ENCODE measurements at places on chromosomes 11 and 22.
A peak's percentile ranks its signal among the peaks of the same experiment; 100 is the strongest.

DNA sequence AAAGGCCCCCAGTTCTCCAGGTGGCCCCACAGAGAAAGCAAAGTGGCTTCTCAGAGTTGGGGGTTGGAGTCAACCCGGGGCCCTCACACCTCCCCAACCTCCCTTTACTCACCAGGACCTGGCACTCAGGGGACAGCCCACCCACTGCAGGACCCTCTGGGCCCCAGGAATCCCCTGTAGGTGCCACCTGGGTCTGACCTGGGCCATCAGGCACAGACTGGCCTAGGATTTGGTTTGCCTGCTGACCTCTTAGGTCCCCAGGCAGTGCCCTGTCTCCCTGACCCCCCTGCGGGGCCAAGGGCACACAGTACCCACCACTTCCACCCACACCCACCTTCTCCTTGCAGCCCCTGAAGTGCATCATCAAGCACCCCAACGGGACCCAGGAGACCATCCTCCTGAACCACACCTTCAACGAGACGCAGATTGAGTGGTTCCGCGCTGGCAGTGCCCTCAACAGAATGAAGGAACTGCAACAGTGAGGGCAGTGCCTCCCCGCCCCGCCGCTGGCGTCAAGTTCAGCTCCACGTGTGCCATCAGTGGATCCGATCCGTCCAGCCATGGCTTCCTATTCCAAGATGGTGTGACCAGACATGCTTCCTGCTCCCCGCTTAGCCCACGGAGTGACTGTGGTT is 16.0 kb downstream of the POLR3H start:
- no peak for DNase-seq

GRCh38 chr22:38601221-38601764 is 31.3 kb upstream of the DMC1 start:
- no peak for DNase-seq

DNA sequence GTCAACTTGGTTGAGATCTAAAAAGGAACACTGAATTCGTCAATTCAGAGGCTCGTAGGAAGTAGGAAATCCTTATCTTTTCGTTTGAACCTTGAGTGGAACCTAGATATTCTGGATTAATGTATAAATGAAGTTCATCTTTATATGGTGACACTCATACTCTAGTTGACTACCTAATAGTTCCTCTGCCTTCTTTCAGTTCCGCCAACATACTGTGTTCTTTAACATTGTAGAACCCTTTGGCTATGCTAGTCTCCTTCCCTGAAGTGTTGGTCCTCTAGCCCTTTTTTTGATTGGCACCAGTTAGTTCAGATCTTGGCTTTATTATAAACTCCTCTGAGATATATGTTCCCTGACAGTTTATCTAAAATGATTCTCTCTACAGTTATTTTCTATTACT is 1.5 kb downstream of the ATM start:
- no peak for DNase-seq

DNA sequence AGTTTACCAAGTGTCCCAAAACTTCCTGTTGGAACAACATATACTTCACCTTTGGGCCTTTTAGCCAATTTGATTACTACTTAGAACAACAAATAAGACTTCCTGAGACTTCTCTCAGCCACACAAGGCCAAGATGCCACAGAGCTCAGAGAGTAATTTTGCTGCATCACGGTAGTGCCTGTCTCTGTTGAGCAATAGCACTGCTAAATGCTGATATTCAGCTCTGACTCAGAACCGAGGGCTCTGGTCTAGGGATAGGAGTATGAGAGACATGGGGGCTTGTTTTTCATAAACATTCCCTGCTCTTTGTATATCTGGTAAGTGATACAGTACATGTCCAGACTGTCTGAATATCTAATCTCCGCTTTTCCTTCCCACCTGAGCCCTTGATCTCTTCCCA is 260.4 kb upstream of the ARHGAP20 start:
- DNase-seq = no peak

GRCh38 chr11:71562120-71562519 is 3.2 kb upstream of the KRTAP5-10 start:
- DNase-seq = no peak

DNA sequence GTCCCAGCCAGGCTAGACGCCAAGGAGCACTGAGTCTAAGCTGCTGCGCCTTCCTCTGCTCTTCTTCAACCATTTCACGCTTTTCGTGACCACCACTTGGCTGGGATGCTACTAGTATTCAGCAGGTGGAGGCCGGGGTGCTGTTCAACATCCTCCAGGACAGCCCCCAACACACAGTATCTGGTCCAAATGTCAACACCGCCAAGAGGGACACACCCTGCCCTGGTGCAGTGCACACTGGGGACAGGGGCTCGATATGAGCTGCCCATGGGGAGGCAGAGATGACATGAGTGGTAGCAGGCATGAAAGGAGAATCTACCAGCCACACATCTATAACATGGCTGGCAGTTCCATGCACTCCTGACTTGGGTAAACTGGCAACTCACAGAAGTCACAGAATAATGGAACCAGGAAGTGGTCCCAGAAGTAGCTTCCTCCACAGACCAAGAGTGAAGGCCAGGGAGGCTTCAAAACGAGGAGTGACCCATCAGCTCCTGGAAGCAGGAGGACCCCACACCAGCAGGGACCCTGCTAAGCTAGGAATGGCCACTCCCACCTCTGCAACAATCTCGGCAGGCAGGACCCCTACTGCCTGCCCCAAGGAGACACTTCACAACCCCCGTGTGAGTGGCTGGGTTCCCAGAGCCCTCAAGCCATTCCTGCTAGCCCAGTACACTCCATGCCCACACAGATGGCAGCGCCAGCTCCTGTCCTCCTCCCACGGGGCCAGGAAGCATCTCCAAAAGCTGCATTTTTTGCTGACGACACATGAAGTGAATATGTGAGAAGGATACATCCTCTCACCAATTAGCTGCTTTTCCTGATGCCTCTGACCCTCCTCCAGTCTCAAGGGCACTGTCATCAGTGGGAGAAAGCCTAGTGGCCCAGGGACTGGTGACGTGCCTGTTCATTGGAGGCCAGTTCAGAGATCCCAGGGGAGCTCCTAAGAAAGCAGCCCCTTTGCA is 78.8 kb downstream of the DGCR2 start:
- DNase-seq = no peak

DNA sequence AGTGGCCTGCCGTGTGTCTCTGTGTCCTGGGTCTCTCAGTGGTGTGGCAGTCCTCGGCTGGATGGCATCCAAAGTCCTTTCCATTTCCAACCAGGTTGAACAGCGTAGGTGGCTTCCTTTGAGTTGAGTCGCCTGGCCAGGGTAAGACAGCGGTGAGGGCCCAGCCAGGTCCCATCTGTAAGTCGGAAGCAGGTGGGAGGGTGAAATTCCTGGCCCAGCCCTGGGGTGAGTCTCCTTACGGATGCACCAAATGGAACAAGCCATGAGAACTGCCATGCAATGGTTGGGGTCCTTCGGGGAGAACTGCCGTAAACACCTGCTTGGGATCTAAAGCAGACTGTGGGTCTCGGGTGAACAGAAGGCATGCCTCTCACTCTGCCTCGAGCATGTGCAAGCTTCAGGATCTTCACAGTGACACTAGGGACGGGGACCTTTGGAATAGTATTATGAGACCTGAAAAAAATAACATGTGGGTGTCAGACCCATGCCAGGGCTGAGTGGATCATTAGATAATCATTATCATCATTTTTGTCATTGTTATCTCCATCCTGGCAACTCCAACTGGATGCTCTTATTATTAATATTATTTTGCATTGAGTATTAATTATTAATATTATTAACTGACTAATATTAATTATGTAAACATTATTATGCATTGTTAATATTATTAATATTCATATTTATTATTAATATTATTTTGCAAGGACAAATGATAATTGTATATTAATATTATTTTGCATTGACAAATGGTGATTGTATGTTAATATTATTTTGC is 57.7 kb upstream of the LINC01488 start:
- no peak for DNase-seq

GRCh38 chr22:47775686-47776085 is 1013.2 kb downstream of the TBC1D22A start:
- no peak for DNase-seq

DNA sequence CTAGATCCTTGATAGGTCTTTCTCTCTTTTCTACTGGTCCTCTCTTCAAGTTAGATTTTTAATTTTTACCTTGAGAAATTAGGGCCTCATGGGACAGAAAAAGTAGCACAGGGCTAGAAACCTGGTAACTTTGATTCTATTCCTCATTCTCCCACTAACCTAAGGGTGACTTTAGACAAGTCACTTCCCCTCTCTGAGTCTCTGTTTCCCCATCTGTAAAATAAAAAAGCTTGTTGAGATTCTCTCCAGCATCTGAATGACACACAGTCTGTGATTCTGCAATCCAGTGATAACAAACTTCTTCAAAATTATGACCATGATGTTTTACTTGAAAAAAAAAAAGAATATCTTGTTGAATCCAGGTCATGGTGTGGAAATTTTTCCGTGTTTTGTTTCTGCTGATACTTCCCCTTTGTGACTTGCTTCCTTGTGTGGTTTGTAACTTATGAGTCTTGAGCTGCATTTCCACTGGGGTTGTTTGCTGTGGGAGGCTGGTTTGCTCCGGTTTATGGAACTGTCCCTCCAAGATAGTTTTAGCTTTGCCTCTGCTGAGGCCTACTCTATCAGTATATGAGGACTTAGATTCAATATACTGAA is 9.8 kb upstream of the MPEG1 start:
- DNase-seq = no peak

DNA sequence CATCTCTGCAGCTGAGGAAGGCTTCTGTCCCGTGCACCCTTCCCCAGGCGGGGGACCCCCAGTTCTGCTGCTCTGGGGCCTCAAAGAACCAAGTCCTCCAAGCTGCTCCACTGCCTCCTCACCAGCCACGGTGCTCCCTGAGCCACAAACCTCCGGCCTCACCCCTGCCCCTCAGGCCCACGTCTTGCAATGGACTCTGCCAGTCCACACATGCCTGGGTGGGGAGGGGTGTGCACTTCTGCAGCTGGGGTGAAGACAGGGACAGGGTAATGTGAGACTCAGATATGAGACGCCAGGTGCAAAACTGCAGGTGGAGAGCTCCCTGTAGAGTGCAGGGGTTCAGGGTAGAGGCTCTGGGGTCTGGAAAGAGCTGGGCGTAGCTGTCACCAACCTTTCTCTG is 3.2 kb upstream of the PTDSS2 start:
- no peak for DNase-seq

- peak; percentile 31 for DNase-seq
These were observed 11.0 kb upstream of the SLC5A4 start for GRCh38 chr22:32265882-32266767.

DNA sequence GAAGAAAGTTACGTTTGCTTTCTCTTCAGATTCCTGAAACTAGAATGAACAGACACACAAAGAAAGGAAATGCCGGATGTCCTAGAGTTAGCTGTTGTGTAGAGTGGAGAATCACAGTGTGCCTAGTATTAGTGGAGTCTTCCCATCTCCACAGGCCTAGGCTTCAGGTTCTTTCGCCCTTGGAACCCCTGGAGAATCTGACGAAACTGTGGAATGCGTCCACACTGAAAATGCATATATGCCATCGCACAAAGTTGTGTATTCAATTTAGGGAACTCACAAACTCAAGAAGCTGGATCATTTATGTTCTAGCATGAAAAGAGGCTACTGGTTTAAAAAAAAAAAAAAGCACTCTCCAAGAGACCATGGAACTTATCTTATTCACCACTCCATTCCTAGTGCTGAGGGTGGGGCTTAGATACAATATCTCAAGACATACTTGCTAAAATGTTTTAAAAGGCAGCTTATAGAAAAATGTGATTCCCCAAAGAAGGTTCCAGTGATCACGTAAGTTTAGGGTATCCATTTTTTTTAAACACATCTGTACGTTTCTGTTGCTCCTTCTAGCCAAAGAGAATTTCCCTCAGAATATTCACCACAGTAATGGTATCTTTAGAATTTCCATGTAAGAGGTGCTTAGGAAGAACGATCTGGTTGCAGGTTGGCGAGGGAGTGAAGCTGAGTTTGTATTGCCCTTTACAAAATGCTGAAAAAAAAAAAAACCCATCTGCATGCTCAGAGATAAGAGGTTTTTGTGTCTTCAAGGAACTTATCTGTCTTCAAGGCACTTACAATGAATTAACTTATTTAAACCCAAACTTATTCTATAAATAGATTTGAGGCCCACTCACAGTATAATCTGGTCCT is 20.0 kb downstream of the MAML2 start:
- DNase-seq = no peak

GRCh38 chr11:33802194-33802950 is 28.1 kb upstream of the FBXO3 start:
- peak; percentile 72 for DNase-seq

DNA sequence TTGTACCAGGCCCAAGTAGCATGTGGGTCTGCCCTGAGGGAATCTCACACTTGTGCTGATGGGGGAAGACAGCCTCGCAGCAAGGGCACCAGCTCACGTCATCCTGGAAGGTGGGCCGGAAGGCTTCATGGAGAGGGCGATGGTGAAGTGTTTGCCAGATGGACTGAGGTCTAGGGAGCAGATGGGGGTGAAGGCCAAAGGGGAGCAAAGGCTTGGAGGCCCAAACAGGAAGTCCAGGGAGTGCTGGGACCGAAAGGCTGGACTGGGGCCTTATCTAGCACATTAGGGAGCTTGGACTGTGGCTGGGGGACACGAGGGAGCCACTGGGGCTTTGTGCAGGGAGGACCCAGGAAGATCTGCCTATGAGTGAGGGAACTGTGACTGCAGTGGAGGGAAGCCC is 1.2 kb upstream of the TNFRSF13C start:
- no peak for DNase-seq

- peak; percentile 64 for DNase-seq
These were observed 2.6 kb downstream of the C11orf21 start for GRCh38 chr11:2298795-2299761.

- DNase-seq = peak; percentile 20
These were observed 41.7 kb upstream of the AQP11 start for GRCh38 chr11:77547863-77548551.

- DNase-seq = no peak
These were observed 35.3 kb downstream of the MCM5 start for GRCh38 chr22:35435201-35435740.

DNA sequence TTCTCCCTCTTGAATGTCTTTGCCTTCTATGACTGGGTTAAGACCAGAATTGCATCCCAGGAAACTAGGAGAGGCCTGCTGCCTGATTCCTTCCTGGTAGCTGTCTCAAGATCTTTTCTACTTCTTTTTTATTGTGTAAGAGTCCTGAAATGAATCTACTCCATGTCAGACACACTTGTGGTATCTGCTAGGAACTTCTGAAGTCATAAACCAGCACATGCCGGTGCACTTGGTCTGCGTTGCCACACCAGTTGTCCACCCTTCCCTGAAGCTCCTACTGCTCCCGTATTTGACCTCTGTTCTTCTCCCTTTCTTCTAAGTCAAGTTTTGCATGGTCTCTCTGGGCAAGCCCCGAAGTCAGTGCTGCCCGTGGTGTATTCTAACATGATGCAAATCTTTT is 644.2 kb downstream of the ETS1 start:
- DNase-seq = no peak

GRCh38 chr11:16846305-16846704 is 107.9 kb downstream of the C11orf58 start:
- DNase-seq = no peak

DNA sequence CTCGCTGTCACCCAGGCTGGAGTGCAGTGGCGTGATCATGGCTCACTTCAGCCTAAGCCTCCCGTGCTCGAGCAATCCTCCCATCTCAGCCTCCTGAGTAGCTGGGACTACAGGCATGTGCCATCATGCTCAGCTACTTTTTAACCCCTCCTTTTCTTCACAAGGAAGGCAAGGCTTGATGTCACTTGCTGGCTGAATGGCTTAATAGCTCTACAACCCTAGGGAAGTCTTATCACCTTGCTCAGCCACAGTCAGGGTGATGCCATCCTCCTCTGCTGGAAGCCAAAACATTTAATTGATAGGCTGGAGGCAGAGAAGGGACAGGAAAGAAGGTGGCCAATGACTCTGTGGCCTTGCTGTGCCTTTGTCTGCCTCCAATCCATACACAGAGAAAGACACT is 131.9 kb downstream of the MED15 start:
- no peak for DNase-seq

GRCh38 chr11:134004496-134005172 is 47.9 kb upstream of the IGSF9B start:
- no peak for DNase-seq
